Right atrium auricular region (tissue), 2 donors: ENCODE measurements at places on chromosomes 2 and 18.

- DNase-seq, result no peak
Observed at GRCh38 chr2:72956936-72957335, 39.6 kb downstream of the EMX1 start.

GRCh38 chr18:35542356-35542755 is 39.2 kb upstream of the GALNT1 start:
- DNase-seq, result no peak

DNA sequence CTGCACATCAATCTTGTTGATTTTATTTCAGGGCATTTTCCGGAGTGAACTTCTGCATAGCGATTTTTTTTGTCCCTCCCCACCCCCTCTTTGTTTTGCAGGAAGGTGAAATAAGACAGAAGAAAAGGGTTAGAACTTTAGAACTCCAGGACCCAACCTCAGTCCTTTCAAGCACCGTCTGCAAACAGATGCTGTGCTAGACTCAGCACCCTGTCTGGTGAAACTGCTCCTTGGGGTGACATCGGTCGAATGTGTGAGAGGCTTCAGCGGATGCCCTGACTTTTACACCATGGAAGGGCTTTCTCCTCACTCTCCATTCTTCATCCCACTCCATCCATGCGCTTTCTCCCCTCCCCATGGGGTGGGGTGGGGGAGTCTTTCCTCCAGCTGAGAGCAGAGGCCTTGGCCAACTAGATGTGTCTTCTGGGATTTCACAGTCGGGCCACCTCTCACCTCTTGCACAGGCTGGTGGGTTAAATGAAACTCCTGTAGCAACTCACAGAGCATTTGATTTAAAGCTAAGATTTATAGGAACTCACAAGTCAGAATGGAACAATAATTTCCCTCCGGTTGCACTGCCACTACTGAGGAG is 43.3 kb upstream of the EDAR start:
- no peak for DNase-seq

- DNase-seq, result no peak
Observed at GRCh38 chr2:227374158-227374557, 4.9 kb downstream of the TM4SF20 start.

DNA sequence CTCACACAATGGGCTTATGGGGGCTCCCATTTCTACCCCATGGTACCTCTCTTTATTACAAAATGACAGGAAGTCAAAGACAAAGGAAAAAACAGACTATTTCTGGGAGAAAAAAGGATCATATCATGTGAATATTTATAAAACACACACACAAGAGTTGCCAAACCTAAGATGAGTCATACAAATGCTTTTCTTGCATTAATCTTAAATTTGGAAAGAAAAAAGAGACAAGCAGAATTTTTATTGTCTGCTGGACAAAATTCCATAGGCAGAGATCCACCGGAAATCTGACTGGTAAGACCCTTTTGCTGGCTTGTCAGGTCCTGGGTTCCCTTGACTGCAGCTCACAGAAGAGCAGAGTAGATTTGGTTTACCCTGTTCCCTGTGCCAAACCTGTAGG is 1732.3 kb upstream of the PIK3C3 start:
- DNase-seq, result no peak

DNA sequence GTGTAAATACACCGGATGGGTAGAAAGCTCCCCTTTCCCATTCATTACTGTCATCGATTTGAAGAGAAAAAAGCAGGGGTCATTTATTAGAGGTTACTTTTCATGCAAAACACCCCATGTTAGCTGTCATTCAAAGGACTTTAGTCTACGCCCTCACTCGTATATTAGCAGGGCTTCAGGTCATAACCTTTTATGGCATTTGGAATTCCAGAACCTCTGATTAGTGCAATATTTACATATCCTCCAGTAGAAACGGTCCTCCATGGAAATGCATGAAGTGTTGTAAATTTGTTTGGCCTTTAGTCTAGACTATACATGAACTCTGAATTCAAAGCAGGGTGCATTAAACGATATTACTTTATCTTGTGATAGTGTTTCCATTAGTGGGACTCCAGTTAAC is 180.5 kb downstream of the ZNF516 start:
- DNase-seq, result no peak

- no peak for DNase-seq
Observed at GRCh38 chr18:10908760-10909159, 240.6 kb downstream of the PIEZO2 start.

DNA sequence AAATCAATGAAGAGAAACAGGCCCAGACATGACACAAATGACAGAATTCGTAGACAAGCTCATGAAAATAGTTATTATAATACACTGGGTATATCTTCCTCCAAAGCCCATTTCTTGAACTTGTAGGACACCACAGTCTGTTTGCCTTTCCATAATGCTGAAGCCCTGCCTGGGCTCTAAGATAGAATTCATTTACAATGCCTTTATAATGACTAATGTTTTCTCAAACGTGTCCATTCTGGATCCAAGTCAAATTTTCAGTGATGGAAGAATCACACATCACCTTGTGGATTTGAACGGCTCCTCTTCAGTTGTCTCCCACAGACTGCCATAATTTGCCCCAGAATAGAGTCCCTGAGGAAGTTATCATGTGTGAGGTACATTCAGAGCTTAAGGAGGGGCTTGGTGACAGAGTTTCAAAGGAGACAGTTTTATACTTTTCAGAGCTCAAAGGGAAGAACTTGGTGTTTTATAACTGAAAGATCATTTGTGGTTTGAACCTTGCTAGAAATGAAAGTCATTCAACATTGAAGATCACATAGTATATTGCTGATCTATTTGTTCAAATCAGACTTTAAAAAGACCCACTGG is 38.2 kb downstream of the CASP8 start:
- DNase-seq, result no peak

GRCh38 chr18:76364282-76365259 is 130.5 kb downstream of the ZNF516 start:
- no peak for DNase-seq

GRCh38 chr2:181218401-181218821 is 238.0 kb downstream of the UBE2E3 start:
- DNase-seq, result no peak

- no peak for DNase-seq
Observed at GRCh38 chr2:74843433-74843832, 9.5 kb downstream of the HK2 start.

DNA sequence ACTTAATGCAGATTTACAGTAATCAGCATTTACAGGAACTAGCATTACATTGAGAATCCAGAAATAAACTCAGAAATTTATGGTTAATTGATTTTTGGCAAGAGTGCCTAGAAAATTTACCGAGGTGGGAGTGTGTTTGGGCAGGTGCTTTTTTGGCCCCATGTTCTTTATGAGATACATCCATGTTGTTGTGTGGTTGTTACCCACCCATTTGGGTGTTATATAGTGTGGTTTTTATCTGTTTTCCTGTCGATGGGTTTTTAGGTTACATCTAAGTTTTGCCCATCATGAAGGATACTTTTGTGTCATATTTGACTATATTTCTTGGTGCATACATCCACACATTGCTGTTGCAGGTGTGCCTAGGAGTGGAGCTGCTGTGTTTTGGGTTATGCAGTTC is 82.0 kb downstream of the ATP9B start:
- no peak for DNase-seq

GRCh38 chr2:25269233-25269632 is 72.5 kb downstream of the DNMT3A start:
- DNase-seq, result no peak

DNA sequence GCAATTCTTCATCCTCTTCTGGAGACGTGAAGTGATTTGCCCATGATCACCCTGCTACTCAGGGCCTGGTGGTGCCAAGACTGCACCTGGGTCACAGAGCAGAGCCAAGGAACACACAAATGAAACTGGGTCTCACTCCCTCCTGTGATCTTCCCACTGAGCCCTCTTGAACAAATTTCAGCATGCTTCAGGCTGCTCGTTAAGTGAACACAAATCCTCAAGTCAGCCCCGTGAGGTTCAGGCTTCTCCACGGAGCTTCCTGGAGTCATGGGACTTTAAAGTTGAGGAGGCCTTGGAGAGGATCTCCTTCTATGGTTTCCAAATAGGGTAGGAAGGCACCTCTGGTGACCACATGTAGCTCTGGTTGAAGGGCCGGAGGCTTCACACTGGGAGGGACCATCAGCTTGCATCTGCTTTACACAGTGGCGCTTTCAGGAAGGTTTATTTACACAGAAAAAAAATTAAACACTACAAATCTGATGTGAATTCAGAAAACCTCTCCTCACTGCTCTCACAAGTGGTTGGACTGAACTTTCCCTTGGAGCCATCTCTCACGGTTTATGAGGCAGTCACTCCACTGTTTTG is 255.4 kb downstream of the LOXHD1 start:
- no peak for DNase-seq
